ENCODE measurements at places on chromosomes 5 and 9.

DNA sequence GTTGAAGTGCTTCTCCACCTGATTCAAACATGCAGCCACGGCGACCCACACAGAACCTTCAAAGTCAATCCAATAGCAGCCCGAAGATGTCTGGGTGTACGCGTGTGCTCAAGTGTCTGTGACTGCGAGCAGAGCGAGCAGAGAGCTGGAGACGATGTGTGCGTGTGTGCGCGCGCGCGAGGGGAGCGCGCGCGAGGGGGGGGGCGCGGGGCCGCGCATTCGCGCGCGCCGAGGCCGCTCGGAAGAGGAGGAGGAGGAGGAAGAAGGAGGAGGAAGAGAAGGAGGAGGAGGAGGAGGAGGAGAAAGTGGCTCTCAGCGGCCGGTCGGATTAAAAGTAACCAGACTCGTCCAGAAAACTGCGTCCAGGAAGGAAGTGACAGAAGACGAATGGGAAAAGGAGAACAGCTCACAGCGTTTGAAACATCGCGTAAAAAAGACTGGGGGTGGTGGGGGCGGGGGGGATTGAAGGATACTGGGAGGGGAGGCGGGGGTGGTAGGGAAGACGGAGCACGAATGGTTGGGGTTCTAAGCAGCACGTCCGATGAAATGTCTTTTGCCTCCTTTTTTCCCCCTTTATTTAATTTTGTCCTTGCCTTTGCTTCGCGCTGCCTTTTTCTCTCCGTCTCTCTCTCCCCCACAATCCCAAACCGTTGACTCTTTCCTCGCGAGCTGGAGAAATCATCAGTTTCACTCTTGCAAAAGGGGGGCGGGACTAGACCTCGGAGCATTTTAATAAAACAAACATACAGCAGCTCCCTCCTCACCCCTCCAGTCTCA, at the start of gene MEF2C:
Gene MEF2C, minus strand, starts transcription at position 126 of the 777 bp plus-strand sequence. CDS start 59,396 bp downstream, outside the sequence.
- peak; percentile 82 for DNase-seq

DNA sequence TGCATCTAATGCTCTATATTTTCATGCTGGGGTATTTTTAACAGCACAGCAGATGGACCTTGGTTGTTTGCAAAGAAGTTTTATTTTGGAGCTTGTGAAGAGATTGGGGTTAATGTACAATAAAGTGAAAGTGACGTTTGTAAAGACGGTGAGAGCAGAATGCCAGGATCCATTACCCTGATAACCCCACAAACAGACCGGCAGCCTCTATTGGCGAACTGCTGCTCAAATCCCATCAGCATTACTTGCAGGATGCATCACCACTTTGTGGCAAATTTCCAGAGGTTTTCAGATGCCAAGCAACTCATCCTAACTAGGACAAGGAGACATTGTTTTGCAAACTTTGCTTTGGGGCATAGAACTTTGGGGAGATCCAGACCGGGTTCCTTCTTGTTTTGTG, 383.3 kb upstream of the ZNF462 start:
- DNase-seq = no peak

- DNase-seq = no peak
These were observed 7.6 kb upstream of the EQTN start for GRCh38 chr9:27304521-27304920.

DNA sequence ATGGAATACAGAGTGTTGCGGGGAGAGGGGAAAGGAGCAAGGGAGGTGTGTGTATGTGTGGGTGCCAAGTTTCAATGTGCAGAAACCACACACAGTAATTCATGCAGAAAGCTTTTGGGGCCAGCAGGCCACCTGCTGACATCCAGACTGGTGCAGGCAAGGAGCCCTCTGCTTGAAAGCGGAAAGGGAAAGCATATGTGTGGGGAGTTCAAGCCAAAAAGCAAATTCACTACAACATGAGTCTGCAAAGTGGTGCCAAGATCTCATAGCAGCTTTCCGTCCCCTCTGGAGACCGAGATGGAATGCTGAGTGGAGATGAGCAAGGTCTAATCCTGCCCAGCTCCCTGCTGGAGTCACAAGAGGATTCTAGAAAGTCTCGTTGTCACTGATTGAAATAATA, 159.7 kb upstream of the VLDLR start:
- no peak for DNase-seq

- no peak for DNase-seq
These were observed 409.6 kb downstream of the GADD45G start for GRCh38 chr9:90014421-90014820.

- DNase-seq = no peak
These were observed 35.2 kb upstream of the PSD2 start for GRCh38 chr5:139760066-139761056.

- DNase-seq = no peak
These were observed 69.4 kb upstream of the ADAMTS2 start for GRCh38 chr5:179414459-179415261.

GRCh38 chr9:121299467-121300282, 31.7 kb downstream of the GSN start:
- no peak for DNase-seq

DNA sequence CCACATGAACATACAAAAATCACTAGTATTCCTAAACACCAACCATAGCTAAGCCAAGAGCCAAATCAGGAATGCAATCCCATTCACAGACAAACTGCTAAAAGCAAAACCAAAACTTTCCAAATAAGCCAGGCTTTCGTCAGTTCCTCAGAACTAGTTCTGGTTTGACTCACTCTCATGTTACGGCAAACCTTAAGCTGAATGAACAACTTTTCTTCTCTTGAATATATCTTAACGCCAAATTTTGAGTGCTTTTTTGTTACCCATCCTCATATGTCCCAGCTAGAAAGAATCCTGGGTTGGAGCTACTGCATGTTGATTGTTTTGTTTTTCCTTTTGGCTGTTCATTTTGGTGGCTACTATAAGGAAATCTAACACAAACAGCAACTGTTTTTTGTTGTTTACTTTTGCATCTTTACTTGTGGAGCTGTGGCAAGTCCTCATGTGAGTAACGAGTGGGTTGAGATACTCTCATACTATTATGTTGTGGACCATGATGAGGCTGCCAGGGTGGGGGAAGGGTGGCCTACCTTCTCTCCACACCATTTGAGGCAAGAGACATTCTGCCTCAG, at the start of gene PDCD1LG2:
Gene PDCD1LG2, plus strand, starts transcription at position 172 of the 572 bp plus-strand sequence. CDS start 12,016 bp downstream, outside the sequence.
- no peak for DNase-seq

DNA sequence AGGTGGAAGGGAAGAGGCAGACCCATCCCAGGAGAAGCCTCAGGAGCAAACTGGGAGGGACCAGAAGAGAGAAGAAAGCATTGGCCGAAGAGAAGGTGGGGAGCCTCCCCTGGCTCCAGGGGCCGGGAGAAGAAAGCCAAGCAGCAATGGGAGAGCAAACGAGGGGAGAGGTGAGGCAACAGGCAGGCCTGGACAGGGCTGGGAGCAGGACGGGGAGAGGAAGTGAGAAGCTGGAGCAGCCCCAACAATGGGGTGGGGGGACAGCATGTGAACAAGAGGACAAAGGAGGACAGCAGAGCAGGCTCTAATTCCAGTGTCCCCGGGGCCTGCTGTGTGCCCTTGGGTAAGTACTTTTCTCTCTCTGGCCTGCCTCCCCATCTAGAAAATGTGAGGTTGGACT, 115.3 kb downstream of the PSD2 start:
- no peak for DNase-seq

DNA sequence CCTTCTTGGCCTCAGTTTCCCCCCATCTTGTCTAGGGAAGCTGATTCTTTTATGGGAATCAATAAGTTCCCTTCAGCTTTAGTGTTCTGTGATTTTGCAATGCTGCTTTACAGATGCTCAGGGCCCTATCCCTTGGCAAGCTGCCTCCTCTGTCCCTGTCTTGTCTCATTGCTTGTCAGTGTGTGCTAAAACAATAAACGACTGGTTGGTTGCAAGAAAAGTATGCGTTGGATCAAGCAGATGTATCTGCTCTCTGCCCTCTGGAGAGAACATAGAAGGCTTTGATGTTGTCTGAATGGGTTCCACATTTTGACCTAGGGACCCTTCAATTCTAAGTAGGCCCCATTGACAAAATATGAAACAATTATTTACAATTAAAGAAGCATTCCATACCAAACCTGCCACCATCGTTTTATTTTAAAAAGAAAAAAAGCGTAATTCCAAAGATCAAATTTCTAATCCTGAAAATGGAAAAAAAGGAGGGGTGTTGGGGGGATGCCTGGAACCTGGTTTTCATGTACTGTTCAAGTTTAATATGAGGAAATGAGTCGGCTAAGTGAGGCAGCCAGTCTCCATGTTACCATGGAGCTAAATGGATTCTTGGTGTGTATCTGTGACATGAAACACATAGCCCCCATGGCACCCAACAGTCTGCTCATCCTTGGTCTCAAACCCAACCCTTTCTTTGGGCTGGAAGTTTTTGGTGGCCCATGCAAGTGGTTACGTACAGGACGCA, 31.2 kb upstream of the TARS1 start:
- DNase-seq = no peak

GRCh38 chr5:79846198-79846521, 144.9 kb downstream of the MTX3 start:
- DNase-seq = no peak

DNA sequence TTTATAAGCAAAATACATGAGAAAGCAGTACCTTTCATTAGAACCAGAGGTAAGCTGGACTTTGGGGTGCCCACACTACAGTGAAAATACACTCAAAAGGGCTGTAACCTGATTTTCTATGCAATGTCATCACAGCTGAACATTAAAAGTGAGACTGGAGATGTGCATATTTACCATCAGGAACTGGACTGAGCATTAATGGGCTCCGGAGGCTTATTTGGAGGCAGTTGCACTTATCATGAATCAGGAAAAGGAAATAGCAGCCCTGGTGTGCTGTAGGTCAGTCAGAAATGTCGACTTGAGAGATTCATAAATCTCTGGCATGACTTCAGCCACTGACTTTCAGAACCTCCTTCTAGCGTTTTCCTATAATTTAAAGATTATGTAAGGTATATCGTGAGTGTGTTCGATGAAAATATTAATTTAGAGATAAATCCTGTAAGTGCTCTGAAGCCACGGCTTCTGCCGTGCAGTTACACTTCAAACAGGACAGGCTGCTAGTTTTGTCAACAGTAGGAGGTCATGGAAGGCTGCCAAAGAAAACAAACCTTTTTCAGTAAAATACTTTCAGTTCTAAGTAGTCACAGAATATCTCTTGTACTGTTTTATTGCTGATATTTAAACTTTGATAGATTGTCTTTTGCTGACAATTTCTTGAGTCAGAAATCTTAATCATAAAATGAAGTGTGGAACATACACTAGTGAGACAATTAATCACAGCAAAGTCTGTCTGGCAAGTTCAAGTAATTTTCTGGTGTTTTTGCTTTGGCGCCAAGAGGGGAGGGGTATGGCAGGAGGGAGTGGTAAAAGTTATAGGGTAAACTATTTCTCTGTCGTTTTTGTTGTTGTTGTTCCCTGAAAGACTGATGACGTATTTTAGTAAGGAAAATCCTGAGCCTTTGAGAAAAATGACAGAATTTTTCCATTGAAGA, 939.7 kb downstream of the NR2F1-AS1 start:
- no peak for DNase-seq

DNA sequence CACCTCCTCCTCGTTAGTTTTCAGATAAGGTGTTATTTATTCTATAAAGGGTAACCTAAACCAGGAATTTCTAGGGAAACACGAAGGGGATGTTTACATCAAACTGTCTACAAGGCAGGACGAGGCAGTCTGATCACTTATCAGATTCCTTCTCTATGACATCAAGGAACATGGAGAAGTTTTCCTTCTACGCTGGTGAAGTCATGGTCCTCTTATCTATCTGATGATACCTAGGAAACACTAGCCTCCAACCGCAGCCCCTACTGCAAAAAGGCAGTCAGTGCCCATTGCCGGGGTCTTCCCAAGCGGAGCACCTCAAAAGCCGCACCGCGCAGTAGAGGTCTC, 1.5 kb downstream of the MPDZ start:
- DNase-seq = no peak

- no peak for DNase-seq
These were observed 37.5 kb upstream of the STRBP start for GRCh38 chr9:123305879-123306278.

GRCh38 chr5:86095092-86095491, 522.6 kb upstream of the COX7C start:
- no peak for DNase-seq

DNA sequence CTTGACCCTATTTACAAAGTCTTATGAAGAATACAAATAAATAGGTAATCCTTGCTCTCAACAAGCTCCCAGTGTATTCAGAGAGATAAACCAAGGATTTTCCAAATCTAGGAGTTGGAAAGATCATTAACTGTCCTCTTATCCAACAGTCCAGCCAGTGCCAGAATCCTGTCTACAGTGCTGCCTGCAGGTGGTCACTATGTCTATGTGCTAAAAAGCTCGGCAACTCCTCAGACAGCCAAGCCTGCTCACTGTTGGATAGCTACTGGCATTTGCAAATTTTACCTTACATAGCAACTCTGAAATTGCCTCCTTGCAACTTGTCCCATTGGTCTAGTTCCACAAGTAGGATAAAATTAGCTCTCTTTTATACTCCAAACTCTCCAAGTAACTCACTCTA, 187.4 kb downstream of the DCP2 start:
- DNase-seq = no peak

DNA sequence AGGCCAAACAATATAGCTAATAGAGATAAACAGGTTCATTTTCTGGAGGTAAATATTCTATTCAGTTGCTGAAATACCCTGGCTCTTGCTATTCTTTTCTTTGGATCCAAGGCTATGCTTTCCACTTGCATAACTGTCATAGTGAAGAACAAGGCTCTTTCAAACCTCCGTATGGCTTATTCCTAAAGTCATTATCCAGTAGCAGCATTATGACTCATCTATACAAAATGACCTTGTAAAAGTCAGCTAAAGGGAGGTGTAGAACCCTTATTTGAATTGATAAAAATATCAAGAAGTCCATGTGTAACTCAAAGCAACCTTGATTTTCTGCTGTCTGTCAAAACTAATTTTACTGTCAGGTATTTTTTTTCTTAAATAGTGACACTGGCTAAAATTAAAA, 447.8 kb downstream of the PLK2 start:
- DNase-seq = no peak

DNA sequence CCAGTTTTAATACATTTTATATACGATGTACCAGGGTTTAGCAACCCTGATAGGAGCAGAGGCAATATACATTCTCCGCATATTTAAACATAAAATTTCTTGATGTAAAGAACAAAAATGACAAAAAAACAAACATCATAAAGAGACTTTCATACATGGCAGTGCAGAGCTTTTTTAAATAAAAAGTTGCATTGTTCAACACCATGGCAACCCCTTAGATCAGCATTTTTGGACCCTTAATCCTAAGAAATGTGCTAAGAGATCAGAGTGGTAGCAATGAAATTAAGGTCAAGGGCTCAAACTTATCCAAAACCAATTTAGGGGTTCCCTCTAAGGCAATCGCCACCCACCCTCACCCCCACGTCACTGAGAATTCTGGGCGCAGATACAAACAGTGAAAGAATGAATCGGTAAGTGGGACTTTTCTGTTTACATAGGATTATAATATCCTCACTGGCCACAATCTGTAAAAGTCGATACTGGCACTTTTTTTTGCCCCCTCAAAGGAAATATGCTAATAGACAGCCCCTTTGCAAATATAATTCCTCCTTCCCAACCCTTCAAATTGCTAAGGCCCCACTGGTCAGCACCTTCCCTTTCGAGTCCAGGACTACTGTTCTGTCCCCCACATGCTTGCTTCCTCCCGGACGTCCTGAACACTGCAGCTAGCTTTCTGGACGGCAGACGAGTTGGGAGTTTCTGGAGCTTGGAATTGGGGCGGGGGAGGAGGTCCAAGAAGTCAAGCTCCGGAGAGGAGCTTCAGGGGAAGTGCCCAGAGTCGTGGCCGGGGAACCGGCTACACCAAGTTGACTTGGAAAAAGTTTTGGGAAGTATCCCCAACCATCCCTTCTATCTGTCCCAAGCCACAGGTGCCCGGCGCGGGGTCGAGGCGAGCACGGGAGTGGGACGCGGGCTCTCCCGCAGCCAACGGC, 2.2 kb downstream of the GAS1 start:
- DNase-seq = no peak

Measured in GM12864 (cell line).